ENCODE measurements at places on chromosomes 11 and 22.
A peak's percentile ranks its signal among the peaks of the same experiment; 100 is the strongest.

GRCh38 chr22:41215926-41216325, 10.8 kb downstream of the L3MBTL2 start:
- DNase-seq = no peak

DNA sequence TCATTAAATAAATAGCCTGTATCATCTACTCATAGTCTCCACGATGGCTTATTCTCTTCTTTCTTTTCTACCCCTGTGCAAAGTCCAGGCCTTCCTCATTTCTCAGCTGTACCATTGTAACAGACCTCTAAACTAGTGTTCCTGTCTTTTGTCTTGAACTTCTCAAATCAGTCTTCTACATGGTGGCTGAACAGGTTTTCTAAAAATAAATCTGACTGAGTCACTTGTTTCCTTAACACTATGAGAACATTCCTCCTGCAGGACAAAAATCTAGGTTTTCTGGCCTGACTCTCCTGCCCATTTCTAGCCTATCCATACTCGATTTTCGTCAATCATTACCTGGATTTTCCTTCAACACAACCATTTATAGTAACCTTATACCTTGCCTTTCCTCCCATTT, 1080.8 kb upstream of the TENM4 start:
- no peak for DNase-seq

- no peak for DNase-seq
Observed at GRCh38 chr11:126978911-126979310, 21.7 kb downstream of the KIRREL3 start.

GRCh38 chr22:39623603-39624500, 53.3 kb downstream of the CACNA1I start:
- no peak for DNase-seq

- no peak for DNase-seq
Observed at GRCh38 chr11:8841899-8842298, 69.1 kb upstream of the AKIP1 start.

DNA sequence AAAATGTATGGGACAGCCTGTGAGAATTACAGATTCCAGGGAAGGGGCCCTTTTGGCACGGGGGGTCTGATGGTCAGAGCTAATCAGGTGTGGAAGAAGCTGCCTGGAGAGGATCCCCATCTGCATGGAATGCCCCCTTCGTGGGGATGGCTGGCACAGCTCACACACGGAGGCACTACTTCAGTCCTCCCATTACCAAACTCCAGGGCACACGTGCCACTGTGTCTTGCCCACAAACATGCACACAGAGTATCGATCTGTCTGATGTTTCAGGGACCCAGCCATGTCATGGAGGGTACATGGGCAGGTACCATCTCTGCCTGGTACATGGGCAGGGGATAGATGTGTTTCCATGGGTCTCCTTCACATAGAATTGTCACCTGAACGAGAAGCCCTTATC, 14.7 kb downstream of the KCNQ1OT1 start:
- no peak for DNase-seq

DNA sequence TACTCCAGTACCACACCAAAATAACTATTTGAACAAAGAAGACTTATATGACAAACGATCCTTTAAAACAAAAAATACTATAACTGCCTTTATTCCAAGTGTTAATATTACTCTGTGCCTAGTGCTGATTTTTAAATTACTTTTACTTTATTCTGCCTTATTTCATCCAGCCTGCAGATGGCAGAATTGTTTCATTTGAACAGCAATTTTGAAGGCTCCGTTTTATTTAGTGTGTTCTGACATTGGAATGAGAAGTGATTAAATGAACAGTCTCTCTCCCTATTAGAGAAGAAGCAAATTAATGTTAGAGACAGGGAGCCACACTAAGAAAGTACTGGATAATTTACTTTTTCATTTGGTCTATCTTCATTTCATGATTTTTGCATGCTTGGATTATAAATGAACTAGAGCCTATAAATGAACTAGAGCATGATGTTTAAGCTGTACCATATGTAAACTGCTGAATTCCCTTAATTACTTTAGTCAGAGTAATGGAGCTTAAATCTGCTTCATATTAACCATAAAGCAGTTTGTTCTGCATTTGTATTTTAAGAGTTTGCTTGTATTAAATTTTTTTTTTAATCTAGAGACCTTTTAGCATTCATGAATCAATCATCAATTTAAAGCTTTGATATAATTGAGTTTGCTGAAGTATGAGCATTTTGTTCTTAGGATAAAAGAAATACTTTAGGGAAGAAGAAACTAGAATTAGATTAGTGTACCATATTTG, 9.8 kb downstream of the PDHX start:
- DNase-seq = peak; percentile 21

All from amniotic stem cell (primary cell).